Glutamatergic neuron (in vitro differentiated cells): ENCODE measurements at places on chromosomes 2 and 18.

- no peak for DNase-seq
Measured at GRCh38 chr2:215677481-215677880, 241.6 kb upstream of the FN1 start.

DNA sequence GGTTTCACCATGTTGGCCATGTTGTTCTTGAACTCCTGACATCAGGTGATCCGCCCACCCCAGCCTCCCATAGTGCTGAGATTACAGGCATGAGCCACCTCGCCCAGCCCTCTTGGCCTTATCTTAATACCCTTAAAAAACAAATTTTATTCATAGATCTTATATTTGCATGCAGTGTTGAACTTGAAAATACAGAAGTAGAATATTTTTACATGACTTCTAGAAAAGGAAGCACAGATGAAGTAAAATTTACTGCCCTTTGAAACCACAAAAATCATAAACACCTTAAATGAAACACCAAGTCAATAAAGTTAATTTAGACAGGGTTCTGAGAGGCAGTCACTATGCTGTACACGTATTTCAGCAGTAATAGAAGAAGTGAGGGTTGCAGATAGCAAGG is 145.7 kb downstream of the CERS6 start:
- DNase-seq: no peak

DNA sequence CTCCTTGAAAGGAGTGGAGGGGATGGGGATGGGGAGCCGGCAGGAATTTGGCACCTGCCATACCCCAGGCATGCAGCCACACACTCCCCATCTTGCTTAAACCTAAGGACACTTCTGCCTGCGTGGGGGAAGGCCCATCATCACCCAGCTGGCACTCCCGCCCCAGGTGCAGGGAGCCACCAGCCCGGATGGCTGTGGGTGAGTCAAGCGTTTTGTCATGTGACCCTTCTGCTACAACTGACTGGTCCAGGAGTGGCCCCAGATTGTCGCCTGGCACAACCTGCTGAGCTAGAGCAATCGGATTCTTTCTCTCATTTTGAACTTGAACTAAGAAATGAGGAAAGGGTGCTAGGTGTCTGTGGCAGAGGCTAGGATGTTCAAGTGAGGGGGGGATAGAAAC is 61.3 kb downstream of the TSN start:
- DNase-seq: no peak

DNA sequence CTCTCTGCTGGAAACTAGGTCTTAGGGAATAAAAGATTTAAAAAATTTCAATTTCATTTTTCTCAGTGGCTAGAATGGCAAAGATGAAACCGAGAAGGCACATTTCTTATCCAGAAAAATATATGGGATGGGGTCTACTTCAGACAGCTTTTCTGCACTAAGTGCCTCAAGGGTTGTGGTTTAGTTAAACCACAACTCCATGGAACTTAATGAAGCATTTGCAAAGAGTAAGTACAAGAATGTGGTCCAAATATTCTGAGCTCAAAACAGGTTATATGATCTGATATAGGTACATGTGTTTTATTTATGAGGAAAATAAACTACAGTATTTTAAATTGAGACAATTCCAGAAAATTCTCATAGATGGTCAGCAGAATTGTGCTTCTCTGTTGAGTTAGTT is 101.8 kb upstream of the FZD5 start:
- DNase-seq: no peak

- no peak for DNase-seq
Measured at GRCh38 chr2:120871881-120872620, 136.4 kb downstream of the GLI2 start.

- DNase-seq: no peak
Measured at GRCh38 chr2:696463-696862, 19.3 kb upstream of the TMEM18 start.

DNA sequence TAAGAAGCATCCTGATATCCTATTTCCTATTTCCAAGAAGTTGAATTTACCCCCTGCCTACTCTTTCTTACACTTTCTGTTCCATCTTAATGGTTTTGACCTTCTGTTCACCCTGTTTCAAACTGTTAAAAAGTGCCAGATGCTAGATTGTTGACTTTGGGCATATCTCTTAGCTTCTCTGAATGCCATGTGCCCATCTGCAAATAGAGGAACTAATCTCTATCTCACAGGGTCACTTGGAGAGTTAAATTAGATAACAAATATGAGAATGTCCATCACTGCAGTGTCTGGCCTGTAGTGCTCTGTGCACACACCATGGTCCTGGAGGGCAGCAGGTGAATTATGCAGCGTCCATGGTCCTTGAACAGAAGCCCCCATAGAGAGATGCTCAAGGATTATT is 83.8 kb downstream of the LRATD1 start:
- no peak for DNase-seq

GRCh38 chr2:47218899-47219525 is 63.9 kb upstream of the STPG4 start:
- no peak for DNase-seq
